ENCODE measurements at places on chromosomes 16 and 17.

- DNase-seq, result peak; percentile 80
Observed at GRCh38 chr16:30417529-30418349, 10.3 kb downstream of the ZNF771 start.

- no peak for DNase-seq
Observed at GRCh38 chr16:10835281-10835931, 16.8 kb upstream of the TVP23A start.

DNA sequence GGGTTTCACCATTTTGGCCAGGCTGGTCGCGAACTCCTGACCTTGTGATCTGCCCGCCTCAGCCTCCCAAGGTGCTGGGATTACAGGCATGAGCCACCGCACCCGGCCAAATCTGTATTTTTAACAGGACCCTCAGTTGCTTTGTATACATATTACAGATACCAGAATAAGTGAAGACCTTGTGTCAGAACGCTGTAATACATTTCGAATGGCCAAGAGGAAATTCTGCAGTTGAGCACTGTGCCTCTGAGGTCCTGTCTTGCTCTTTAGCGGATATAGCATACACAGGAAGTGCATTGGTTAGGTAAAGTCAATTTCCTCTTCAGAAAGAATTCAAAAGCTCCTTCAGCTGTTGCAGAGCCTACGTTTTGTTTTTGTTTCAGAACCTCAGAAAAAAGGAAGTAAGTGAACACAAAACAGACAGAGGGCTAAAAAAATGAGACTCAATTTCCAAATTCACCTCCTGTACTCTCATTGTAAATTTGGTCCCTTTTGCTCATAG is 15.7 kb downstream of the CRLF3 start:
- DNase-seq, result peak; percentile 96

DNA sequence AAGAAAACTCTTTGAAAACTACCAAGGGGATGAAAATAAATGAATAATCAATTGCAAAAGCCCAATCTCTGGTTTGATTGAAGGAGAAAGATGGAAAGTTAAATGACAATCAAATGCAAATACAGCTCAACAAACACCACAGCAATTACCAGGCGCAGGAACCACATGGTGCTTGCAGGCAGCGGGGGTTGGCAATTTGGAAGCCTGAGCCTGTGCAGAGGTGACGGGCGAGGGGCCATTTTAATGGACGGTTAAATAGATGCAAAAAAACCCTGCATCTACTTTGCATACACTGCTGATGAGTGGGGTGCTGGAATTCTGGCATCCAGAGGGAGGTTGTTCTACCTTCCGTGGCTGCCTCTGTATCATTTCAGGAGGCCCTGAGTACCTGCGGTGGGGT is 4.8 kb upstream of the SEZ6 start:
- DNase-seq, result no peak

DNA sequence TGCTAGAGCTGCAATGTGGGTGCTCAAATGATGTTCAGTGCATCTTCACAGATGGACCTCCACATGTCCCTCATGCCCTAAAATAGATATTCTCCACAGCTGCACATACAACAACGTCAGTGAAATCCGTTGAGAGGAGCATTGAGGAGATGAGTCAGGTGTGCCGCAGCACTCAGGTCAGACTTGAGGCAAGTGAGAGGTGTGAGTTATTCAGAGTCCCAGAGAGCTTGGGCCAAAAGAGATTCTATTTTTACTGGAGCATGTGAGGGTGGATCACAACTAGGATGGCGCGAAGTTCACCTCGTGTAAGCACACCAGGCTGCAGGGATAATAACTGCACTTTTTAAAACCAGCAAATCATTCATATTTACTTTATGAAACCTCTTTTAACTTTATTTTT is 645.3 kb downstream of the MAF start:
- DNase-seq, result no peak

- no peak for DNase-seq
Observed at GRCh38 chr16:23629516-23629915, 11.6 kb downstream of the PALB2 start.

- DNase-seq, result no peak
Observed at GRCh38 chr16:66026211-66026610, 340.3 kb upstream of the CDH5 start.

GRCh38 chr17:80980397-80981061 is 11.1 kb upstream of the CHMP6 start:
- peak; percentile 26 for DNase-seq

DNA sequence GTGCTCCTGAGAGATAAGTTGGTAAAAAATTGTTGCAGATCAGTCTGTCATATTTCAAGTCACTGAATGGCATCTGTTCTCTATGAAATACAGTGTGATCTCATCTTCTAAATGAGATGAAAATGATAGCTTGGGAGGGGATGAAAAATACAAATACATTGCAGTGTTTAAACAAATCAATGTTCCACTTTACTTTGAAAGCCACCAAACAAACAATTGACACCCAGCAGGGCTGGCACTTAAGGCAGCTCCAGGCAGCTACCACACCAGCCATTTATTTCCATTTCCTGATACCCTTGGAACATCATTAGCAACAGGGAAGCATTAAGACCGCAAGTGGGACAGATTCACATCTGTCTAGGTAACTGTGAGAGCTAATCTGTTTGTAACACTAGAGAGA is 827.6 kb upstream of the KIF2B start:
- no peak for DNase-seq

- no peak for DNase-seq
Observed at GRCh38 chr17:77958716-77959125, 218 bp downstream of the TNRC6C start.

DNA sequence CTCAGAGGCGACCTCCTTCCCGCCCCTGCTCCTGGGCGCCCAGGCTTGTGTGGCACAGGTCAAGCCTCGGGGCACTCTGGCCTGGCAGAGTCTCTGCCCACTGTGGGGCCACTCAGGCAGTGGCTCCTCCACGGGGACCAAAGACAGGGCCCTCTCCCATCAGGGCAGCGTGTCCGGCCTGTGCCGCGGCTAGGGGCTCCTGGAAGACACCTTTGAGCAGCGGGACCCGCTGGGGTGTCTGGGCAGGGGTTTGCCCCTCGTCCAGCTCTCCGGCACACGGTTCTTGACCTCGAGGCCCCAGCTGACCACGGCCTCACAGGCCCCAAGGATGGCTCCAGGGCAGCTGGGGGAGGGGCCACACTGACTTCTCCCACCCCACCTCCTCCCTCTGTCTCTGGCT is 24.7 kb upstream of the SSTR5 start:
- DNase-seq, result no peak

- no peak for DNase-seq
Observed at GRCh38 chr17:40071313-40072039, 8.7 kb downstream of the THRA start.

DNA sequence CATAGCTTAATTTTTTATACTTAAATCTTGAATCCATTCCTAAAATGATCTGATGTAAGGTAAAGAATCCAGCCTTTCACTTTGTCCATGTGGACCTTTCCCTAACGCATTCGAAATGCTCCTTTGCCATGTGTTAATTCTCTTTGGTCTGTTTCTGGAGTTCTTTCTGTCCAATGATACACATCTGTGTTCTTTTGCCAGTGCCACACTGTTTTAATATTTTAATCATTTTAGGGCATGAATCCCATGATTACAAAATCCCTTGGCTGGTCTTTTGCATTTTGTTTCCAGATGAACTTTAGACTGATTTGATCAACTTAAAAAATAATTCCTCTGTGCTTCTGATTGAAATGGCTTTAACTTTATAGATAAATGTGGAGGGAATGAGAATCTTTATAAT is 74.1 kb downstream of the NTN1 start:
- no peak for DNase-seq

GRCh38 chr16:69626256-69626655 is 60.5 kb downstream of the NFAT5 start:
- DNase-seq, result no peak

GRCh38 chr17:47620503-47621245 is 29.0 kb upstream of the KPNB1 start:
- DNase-seq, result no peak

DNA sequence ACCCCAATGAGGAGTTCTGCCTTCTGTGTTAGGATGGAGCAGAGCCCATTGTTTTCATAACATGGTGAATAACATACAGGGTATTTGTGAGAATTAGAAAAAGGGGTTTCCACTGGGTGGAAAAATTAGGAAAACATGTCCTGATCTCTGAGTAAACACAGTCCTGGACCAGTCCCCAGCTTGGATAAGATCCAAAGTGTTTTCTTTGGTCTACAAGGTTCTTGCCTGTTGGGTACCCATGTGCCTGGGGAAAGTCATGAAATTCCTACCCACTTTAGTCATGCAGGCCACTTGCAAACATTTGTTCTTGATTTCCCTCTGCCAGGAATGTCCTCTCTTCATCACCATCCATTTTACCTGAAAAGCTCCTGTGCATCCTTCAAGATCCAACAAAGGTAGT is 164.8 kb upstream of the DYNLRB2 start:
- no peak for DNase-seq

- DNase-seq, result no peak
Observed at GRCh38 chr17:21171309-21171922, 42.5 kb downstream of the TMEM11 start.

DNA sequence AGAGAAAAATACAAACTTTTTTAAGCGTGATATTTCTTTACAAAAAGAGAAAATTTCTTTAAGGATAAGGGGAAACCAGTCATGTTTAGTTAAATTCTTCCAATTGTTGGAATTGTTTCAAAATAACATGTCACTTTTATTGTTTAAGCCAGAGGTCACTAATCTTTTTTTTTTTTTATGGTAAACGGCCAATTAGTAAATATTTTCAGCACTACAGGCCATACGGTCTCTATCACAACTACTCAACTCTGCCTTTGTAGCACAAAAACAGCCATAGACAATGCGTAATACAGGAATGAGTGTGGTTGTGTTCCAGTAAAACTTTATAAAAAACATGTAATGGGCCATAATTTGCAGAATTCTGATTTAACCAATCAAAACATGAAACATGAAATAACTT is 401.4 kb downstream of the GRIN2A start:
- no peak for DNase-seq

DNA sequence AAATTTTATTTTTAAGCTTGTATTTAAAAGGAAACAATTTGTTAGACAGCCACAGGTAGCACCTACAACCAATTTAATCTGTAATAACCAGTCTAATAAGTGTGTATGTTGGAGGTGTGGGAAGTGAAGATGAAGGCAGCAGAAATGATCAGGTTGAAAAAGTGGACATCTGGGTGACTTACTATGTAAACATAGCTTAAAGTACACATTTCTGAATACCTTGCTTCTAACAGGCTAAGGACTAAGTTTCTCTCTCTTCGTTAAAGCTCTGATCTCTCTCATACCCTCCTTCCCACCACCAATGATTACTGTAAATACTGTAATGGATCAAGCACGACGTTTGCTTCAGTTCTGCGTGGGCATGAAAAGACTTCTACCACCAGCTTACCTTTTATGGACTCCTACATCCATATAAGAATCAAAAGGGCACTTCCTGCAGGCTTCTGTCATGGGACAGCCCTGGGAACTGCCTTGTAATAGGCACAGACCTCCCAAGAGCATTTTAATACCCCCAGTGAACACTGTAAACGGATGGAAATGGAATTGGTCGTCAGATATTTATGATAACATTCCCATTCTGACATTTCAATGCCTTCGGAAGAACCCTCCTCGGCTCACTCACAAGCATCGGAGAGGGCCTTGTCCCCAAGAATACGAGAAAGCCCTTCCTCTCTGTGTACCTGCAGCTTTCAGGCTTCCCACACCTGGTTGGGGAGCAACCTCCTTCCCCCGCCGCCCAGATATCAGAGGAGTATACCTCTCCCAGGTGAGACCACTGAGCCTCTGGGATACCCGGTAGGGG is 700 bp downstream of the CCDC43 start:
- no peak for DNase-seq

- no peak for DNase-seq
Observed at GRCh38 chr17:17626151-17626805, 34.8 kb upstream of the PEMT start.

GRCh38 chr17:9108146-9108545 is 86.8 kb downstream of the NTN1 start:
- no peak for DNase-seq

- DNase-seq, result no peak
Observed at GRCh38 chr17:73603971-73604370, 40.3 kb downstream of the SDK2 start.

- DNase-seq, result no peak
Observed at GRCh38 chr17:36674278-36674650, 72.9 kb downstream of the MRM1 start.

DNA sequence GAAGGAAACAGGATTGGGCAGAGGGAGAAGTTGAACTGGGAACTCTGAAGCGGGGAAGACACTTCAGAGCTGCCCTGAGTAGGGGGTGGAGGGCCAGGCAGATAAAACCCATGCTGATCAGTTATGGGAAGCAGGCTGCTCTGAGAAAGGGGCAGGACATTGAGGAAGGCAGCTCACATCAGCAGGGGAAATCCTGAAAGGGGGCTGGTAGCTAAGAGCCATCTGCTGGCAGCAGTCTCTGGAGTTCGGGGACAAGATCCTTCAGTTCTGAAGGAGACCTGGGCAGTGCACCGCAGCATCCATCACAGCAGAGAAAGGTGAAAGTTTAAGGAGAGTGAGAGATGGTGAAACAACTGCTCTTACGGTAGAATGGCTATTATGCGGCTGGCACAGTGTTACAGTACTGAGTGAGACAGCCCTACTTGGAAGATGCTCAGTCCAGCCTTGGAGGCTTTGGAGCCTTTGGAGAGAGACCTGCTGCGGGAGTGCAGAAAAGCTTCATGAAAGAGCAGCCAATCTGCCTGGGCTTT is 5.4 kb upstream of the KIF18B start:
- no peak for DNase-seq

DNA sequence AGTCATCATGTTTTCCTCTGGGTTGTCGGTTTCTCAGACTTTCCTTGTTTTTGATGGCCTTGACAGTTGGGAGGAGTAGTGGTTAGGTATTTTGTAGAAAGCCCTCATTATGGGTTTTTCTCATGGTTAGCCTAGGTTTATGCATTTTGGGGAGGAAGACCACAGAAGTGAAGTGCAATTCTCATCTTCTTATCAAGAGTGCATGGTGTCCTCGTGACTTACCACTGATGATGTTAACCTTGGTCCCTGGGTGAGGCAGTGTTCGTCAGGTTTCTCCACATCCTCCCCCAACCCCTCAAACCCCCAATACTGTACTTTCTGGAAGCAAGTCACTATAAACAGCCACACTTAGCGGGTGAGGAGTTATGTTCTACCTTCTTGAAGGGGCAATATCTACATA is 42.3 kb downstream of the BPTF start:
- DNase-seq, result no peak

GRCh38 chr17:43020789-43021740 is 1.1 kb downstream of the VAT1 start:
- DNase-seq, result peak; percentile 52
